Stimulated activated CD4-positive, alpha-beta T cell treated with anti-CD3 and anti-CD28 coated beads, Interleukin-1b, Interleukin-23, amount 100 ng/mL, for 1 hour (primary cell): ENCODE measurements at places on chromosomes 11 and 22.

- no peak for DNase-seq
These were observed 12.7 kb upstream of the MYO18B start for GRCh38 chr22:25729016-25729995.

DNA sequence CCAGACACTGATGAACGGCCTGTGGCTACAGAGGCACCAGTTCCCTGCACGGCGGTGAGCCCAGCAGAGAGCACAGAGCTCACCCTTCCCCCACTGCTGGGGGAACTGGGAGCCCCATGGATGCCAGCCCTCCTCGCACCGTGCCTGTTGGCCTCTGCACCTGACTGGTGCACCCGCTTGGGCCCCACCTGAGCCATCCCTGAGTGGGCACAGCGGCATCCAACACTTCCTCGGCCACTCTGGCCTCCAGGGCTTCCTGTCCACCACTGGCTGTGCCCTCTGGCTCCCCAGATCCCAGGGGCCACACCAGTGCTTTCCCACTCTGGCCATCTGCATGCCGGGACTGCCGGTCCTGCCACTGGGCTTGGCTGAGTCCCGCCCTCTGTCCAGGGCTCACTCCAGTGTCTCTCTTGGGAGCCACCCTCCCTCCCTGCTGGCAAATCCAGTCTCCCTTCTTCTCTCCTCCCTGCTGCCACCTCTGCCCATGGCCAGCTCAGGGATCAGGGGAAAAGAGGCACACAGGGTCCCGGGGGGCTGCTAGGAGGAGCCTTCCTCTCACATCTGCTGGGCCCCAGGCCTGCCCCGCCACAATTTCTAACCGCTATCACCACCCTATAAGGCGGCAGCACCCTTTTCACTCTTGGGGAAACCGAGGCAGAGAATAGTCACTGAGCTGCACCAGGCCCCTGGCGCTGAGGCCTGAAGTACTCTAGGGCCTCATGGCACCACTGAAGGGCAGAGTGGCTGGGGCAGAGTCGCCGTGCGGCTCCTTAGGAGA lies 33.0 kb downstream of the GNB1L start:
- DNase-seq, result no peak

GRCh38 chr11:131880316-131880715 lies 509.9 kb downstream of the NTM start:
- DNase-seq, result no peak

- no peak for DNase-seq
These were observed 12.4 kb downstream of the CRY2 start for GRCh38 chr11:45859661-45860140.

- DNase-seq, result no peak
These were observed 12.8 kb downstream of the ENTHD1 start for GRCh38 chr22:39880722-39881121.

- no peak for DNase-seq
These were observed 31.4 kb upstream of the AQP11 start for GRCh38 chr11:77558380-77558779.

GRCh38 chr11:87926250-87926970 lies 248.8 kb downstream of the RAB38 start:
- no peak for DNase-seq

GRCh38 chr11:134474942-134475341 lies 62.9 kb upstream of the B3GAT1 start:
- DNase-seq, result no peak

- peak; percentile 59 for DNase-seq
These were observed 3.8 kb upstream of the ADORA2A start for GRCh38 chr22:24423519-24424000.

- no peak for DNase-seq
These were observed 38.9 kb upstream of the EED start for GRCh38 chr11:86205421-86206336.

- DNase-seq, result no peak
These were observed 85.8 kb upstream of the RTL6 start for GRCh38 chr22:44583854-44584253.

GRCh38 chr22:37848587-37849088 lies 581 bp upstream of the EIF3L start:
- no peak for DNase-seq

- DNase-seq, result no peak
These were observed 84.6 kb downstream of the BUD13 start for GRCh38 chr11:116688202-116688540.

- no peak for DNase-seq
These were observed 39.4 kb upstream of the CLTCL1 start for GRCh38 chr22:19330865-19331418.

DNA sequence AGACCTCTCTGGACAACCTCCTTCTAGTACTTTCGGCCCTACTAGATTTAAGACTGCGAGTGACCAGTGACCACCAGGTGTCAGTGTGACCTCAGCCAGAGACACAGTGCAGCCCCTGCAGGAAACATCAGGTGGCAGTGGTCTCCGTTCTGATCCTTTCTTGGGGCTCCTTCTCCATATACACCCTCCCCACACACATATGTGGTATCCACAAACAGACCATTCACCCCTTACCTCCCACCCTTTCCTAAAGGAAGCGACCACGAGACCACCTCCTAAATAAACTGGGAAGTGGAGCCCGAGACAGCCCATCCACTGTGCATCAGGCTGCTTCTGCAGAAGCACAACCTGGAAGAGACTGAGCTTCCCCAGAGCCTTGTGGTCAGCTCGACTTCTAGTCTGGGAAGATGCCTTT lies 38.5 kb upstream of the CYP2D6 start:
- peak; percentile 52 for DNase-seq

DNA sequence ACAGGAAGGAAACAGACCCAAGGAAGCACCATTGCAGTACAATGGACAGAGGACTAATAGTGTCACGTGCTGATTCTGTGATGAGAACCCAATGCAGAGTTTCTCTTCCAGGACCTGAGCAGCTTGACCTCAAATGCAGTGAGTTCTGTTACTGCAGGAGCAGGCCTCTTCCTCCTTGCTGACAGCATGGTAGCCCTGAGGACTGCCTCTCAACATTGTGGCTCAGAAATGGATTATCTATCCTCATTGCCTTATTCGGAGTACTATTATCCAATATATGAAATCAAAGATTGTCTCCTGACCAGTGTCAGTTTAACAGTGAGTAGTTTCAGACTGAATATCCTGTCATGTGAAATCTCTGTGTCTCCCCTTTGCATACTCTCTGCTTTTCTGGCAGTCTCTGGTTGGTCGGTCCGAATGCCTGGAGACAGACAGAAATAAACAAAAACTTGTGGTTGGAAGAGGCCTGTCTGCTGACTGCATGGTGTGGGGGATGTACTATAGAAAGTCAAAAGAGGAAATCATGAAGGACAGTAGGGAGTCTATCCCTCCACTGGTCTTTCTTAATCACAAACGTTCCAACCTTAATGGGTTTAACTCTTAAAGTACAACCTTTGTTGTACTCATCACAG lies 6.9 kb upstream of the MS4A14 start:
- DNase-seq, result no peak

GRCh38 chr22:20242393-20243175 lies 25.5 kb downstream of the RTN4R start:
- no peak for DNase-seq

GRCh38 chr11:10623797-10624761 lies 55.6 kb upstream of the LYVE1 start:
- no peak for DNase-seq

DNA sequence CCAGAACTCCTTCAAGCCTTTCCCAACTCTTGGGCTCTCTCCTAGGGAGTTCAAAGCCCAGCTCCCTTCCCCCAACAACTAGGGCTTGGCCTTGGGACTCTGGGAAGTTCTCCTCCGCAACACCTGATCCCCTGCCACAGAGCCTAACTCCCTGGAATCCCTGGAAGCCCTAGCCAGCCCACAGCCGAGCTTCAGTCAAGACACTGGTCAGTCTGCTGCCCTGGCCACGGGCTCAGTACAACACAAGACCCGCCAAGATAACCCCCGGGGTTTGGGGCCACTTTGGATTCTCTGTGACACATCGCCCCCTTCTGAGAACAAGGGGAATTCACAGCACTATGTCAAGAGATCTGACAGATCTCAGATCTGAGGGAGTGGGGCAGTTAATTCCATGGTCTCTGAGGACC lies 58.3 kb downstream of the SLC22A12 start:
- no peak for DNase-seq

- no peak for DNase-seq
These were observed 109.3 kb downstream of the GALNT18 start for GRCh38 chr11:11512502-11512901.

- no peak for DNase-seq
These were observed 7.5 kb downstream of the BDNF start for GRCh38 chr11:27692781-27693180.

- DNase-seq, result no peak
These were observed 76.0 kb downstream of the EIF3M start for GRCh38 chr11:32659672-32660071.

GRCh38 chr11:96143041-96143521 lies 199.9 kb downstream of the MAML2 start:
- no peak for DNase-seq

DNA sequence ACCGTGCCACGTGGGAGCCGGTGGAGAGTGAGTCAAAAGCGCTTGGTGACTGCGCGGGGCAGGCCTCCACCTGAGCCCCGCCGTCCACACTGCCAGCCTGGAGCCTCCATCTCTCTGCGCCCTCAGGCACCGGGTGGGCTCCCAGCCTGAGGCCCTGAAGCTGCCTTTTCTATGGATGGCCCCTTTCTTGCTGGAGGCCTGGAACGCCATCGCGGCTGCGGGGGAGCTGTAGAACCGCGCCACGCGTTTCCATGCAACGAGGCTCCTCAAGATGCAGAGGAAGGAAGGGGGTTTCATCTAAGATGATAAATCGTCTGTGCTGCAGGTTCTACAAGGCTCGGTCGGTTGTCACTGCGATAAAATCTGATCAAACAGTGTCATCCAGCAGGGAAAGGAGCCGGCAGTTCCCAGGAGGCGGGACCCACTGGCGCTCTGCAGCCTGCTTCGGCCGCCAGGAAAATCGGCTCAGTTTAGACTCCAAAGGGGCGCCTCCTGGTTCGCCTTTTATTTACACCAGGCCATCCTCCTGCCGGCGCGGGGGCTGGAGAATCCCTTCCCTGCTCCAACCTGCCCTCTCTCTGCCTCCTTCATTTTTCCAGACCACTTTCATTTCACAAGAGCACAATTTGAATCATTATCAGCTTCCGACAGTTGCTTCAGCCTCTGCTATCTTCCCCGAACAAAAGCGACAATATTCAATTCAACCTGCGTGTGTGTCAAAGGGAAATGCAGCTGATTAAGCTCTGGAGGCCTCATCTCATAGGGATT lies 624.4 kb downstream of the BRD1 start:
- no peak for DNase-seq

- no peak for DNase-seq
These were observed 159.8 kb downstream of the ADAMTS15 start for GRCh38 chr11:130608287-130608686.

GRCh38 chr22:37965940-37966664 lies 12.6 kb downstream of the POLR2F start:
- DNase-seq, result no peak

DNA sequence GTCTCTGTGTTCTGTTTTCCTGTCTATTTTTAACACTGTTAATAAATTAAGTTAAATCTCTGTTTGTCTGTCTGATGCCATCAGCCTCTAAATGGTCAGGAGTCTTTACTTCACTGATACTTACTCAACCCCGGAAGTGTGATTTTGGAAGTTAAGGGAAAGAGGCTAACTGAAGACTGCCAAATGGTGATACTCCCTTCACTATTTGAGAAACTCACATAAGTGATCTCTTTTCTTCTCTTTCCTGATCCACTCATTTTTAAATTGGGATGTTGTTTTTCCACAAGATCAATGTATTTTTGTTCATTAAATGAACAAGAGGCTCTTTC lies 389 bp upstream of the CASP12 start:
- no peak for DNase-seq

DNA sequence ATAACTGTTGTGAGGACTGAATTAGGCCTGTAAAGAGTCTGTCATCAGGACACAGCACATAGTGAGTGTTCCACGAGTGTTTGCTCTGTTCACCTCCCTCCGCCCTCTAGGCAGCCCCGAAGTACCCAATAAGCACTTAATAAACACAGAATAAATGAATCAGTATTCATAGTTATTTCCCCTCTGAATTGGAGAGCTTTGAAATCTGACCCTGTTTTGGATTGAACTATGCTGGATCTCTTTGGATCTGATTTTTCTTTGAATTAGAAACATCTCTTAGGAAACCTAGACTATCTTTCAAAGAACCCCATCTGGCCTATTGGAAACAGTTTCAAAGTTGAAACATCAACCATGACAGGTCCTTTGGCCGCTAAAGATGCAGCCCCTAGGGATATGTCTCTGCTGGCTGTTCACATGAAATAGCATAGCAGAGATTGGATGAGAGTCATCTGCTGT lies 615.5 kb downstream of the NTM start:
- no peak for DNase-seq

GRCh38 chr11:118899706-118900360 lies 16.1 kb downstream of the CXCR5 start:
- DNase-seq, result no peak

DNA sequence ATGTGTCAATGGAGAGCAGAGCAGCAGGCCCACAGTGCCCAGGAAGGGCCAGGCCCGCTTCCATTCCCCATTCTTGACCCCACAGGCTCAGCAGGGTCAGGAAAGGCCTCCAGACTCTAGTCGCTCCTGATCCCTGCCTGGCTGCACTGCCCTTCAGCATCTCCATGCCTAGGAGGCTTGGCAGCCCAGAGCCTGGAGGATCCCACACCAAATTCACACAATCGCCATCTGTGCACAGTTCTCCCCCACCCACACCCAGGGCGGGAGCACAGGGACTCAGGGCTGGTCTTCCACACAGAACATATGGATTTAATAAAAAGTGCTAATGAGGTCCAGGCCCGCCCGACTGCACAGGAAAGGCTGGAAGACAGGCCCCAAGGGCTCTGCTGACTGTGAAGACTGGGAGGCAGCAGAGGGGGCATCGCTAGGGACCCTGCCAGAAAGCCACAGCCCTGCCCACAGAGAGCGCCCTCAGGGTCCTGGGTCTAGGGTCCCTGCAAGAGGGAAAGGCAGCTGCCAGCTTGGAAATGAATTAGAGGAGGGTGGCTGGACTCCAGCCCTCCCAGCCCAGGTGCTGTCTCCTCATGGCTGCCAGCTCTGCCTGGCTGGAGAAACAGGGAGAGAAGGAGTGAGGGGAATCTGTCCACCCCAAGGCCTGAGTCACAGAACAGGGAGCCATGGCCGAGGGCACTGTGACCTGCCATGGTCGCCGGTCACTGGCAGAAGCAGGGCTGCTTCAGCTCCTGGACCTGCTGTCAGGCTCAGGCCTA lies 39.7 kb downstream of the DKK3 start:
- DNase-seq, result no peak

GRCh38 chr11:96104496-96104895 lies 180.6 kb upstream of the MTMR2 start:
- DNase-seq, result no peak

GRCh38 chr22:21015466-21016006 lies 571 bp downstream of the P2RX6 start:
- no peak for DNase-seq
